ENCODE measurements at places on chromosomes 13 and 19.
A peak's percentile ranks its signal among the peaks of the same experiment; 100 is the strongest.

GRCh38 chr13:41674246-41674645 lies 216.9 kb downstream of the RGCC start:
- no peak for DNase-seq

GRCh38 chr13:110832531-110832930 lies 82.3 kb downstream of the ANKRD10 start:
- DNase-seq, result no peak

DNA sequence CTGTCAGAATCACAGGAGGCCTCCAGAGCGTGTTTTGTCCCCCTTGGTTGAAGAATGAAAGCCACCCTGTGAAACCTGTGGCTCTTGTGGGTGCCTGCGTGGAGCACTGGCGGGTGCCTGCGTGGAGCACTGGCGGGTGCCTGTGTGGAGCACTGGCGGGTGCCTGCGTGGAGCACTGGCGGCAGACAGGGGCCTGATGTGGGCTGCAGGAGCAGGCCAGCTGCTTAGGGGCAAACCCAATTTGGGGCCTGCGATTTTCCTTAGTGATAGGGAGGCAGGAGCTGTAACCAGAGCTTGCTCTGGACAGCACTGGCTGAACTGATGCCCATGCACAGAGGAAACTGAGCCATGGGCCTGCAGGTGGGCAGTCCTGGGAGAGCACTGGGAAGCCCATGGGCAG lies 24.3 kb downstream of the ARHGEF7 start:
- no peak for DNase-seq

- DNase-seq, result peak; percentile 37
Observed at GRCh38 chr19:3270902-3271301, 46.4 kb downstream of the CELF5 start.

GRCh38 chr13:105338006-105338405 lies 1197.5 kb downstream of the EFNB2 start:
- no peak for DNase-seq

DNA sequence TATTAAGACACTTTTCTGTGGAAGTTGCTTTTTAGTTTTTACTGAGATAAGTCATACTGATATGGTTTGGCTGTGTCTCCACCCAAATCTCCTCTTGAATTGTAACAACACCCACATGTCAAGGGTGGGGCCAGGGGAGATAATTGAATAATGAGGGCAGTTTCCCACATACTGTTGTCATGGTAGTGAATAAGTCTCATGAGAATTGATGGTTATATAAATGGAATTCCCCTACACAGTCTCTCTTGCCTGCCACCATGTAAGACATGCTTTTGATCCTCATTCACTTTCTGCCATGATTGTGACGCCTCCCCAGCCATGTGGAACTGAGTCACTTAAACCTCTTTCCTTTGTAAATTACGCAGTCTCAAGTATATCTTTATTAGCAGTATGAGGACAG lies 1340.4 kb downstream of the SLITRK5 start:
- DNase-seq, result no peak

GRCh38 chr19:51271067-51271466 lies 20.2 kb downstream of the SIGLECL1 start:
- no peak for DNase-seq

DNA sequence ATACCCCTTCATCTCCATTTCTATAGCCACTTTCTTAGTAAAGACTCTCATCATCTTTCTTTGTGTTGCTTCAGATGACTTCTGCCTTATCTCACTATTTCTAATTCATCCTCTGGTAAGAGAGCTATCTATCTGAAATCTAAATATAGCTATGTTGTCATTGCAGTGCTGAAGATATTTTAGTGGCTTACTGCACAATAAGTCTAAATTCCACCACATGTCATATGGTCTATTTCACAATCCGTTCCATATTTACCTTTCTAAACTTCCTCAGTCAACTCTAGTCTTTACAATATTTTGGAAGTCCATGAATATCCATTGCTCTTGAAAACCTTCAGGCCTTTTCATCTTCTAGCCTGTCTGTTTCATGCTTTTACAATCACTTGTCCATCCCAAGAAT lies 465.1 kb upstream of the SLC10A2 start:
- no peak for DNase-seq

- no peak for DNase-seq
Observed at GRCh38 chr13:99214232-99214631, 13.6 kb downstream of the UBAC2 start.

- no peak for DNase-seq
Observed at GRCh38 chr19:6694147-6694815, 24.3 kb upstream of the TNFSF14 start.

DNA sequence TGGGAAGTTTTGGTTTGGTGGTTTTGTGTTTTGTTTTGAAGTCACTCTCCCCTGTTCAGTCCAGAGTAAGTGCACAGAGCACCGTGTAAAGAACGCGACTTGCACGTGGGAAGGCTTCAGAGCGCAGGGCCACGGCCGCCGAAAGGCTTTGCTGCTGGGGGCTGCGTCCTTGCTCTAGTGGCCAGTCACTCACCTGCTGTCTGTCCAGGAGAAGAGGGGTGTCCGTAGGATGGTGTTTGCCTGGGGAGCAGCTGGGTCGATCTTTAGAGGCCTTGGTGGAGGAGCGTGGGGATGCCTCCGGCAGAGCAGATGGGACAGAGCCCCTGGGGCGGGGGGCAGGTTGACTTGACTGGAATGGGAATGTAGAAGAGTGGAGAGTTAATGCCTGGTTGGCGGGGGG lies 116.6 kb upstream of the MCF2L start:
- DNase-seq, result no peak

- no peak for DNase-seq
Observed at GRCh38 chr13:64925727-64926126, 2304.4 kb downstream of the PCDH9 start.

DNA sequence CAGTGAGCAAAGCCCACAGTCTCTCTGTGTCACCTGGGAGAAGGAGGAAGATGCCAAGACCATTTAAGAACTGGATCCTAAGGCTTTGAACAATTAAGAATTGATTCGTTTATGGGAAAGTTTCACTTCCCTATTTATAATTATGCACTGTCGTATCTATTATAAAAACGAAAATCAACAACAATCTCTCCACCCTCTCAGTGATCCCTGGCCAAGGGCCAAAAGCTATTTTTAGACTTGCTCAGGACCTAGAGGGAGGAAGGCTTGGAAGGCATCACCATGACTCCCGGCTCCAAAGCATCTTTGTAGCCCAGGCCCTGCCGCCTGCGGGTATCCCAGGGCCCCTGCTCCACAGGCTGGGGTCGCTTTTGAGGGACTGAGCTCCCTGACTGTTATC lies 1.3 kb downstream of the RHPN2 start:
- DNase-seq, result no peak

GRCh38 chr13:96728463-96728862 lies 265.8 kb downstream of the OXGR1 start:
- no peak for DNase-seq

GRCh38 chr19:8476524-8476923 lies 25.9 kb downstream of the PRAM1 start:
- no peak for DNase-seq

GRCh38 chr19:5282901-5283300 lies 57.7 kb downstream of the PTPRS start:
- DNase-seq, result no peak

- DNase-seq, result peak; percentile 29
Observed at GRCh38 chr19:29845574-29846176, 33.9 kb downstream of the CCNE1 start.

GRCh38 chr13:42732073-42732472 lies 49.3 kb upstream of the FAM216B start:
- no peak for DNase-seq

DNA sequence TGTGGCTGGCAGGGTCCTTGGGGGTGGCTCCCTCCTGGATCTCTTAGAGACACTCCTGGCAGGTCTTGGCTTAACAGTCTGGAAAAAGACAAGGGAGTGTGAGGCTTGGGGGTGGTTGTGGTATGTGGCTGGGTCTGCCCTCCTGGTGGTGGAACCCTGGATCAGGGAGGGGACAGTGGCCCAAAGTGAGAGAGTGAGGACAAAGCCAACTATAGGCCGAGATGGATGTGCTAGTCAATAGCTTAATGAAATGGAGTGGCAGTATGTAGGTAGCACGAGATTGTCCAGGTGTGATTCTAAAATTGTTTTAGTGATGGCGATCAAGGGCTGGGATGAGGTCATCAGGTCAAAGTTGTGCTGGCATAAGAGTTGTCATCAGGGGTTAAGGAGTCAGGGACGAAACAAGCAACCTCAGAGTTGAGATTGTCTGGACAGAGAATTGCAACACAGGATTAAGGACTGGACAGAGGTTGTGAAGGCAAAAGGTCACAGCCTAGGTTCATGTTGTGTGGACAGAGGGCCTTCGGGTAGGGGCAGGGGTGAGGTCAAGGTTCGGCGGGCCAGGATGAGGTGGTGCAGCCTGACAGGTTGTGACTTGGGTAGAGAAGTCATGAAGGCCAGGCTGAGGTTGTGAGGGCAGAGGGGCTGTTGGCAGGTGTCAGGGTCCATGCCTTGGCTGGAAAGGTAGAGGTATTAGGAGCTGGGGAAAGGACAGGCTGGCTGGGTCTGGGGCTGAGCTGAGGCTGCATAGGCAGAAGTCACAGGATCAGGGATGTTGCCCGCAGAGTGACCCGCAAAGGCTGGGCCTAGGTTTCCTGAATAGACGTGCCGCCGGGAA lies 4.5 kb upstream of the RASAL3 start:
- no peak for DNase-seq

GRCh38 chr19:12995596-12996405 lies 526 bp downstream of the NFIX start:
- DNase-seq, result no peak

DNA sequence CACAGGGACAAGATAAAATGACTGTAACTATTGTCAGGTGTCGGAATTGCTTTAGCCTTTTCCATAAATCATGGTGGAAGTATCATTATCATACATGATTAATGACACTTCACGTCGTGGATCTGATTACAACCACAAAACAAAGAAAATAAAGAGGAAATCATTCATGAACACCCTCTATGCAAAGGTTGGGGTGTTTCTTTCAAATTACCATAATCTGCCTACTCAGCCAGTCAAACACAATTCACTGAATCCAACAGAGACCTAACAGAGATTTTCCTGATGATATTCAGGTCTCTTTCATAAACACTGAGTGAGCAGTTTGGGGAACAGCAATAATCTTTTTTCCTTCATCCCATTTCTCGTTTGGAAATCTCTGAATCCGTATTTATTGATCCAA lies 625.6 kb downstream of the DCT start:
- DNase-seq, result no peak

DNA sequence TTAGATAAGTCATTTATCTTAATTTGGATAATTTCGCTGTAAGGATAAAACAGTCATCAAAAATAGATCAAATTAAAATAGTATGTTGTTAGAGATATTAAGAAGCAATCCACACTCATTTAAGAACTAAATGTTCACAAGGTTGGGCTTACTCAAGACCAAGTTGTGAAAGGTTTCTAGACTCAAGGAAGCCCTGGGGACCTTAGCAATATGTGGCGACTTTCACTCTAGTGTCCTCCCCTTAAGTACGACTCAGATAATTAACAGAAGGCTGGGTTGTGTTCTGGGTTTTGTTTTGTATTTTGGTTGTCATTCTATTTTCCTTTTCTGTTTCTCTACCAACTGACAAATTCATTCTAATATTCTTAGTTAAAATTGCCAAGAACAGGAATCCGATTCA lies 1008.0 kb downstream of the PCDH9 start:
- DNase-seq, result no peak

DNA sequence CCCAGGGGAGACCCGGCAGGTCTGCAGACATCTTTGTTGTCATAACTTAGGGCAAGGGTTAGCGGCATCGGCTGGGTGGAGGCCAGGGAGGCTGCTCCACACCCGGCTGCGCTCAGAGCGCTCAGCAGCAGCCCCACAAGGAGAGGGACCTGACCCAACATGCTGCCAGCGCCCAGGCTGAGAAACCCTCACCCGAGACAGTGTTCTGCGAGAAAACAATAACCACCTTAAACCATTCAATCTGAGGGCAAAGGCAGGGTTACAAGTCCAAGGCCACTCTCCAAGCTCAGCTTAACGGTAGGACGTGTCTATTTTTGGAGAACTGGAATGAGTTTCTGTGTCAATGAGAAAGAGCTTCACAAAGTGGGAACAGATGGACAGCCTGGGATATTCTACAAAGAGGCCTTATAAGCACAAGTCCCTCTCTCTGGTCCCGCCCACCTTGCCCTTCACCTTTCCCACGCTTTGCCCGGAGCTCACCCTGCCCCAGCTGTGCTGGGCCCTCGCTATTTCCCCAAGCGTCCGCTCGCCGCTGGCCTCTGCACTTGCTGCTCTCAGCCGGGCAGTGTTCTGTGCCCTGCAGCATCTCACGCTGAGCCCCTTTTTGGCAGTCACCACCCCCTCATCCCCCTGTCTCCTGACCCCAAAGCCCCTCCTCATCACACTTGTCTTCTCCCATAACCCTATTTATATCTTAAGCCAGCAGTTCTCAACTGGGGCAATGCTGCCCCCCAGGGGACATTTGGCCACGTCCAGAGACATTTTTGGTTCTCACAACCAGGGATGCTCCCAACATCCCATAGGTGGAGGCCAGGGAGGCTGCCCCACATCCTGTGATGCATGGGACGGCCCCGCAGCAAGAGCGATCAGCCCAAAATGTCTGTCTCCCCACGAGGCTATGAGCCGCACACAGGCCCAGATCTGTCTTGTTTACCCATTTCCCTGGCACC lies 17.6 kb downstream of the PPP1R12C start:
- DNase-seq, result no peak

- DNase-seq, result no peak
Observed at GRCh38 chr19:47022140-47022536, 2.5 kb downstream of the NPAS1 start.

DNA sequence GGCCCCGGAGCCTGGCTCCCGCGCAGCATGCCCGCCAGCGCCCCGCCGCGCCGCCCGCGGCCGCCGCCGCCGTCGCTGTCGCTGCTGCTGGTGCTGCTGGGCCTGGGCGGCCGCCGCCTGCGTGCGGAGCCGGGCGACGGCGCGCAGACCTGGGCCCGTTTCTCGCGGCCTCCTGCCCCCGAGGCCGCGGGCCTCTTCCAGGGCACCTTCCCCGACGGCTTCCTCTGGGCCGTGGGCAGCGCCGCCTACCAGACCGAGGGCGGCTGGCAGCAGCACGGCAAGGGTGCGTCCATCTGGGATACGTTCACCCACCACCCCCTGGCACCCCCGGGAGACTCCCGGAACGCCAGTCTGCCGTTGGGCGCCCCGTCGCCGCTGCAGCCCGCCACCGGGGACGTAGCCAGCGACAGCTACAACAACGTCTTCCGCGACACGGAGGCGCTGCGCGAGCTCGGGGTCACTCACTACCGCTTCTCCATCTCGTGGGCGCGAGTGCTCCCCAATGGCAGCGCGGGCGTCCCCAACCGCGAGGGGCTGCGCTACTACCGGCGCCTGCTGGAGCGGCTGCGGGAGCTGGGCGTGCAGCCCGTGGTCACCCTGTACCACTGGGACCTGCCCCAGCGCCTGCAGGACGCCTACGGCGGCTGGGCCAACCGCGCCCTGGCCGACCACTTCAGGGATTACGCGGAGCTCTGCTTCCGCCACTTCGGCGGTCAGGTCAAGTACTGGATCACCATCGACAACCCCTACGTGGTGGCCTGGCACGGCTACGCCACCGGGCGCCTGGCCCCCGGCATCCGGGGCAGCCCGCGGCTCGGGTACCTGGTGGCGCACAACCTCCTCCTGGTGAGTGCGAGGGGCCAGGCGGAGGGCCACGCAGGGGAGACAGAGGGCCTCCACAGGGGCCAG lies at the start of gene KL:
KL (plus strand) TSS at position 10 of the 909 bp plus-strand sequence; CDS start at position 28, 18 bp downstream.
- DNase-seq, result no peak

- no peak for DNase-seq
Observed at GRCh38 chr13:62663767-62664166, 1248.1 kb upstream of the PCDH20 start.

GRCh38 chr13:62292714-62293480 lies 877.2 kb upstream of the PCDH20 start:
- DNase-seq, result peak; percentile 17

- no peak for DNase-seq
Observed at GRCh38 chr13:47665043-47665442, 336.0 kb downstream of the SUCLA2 start.

GRCh38 chr13:35763782-35764123 lies 287.3 kb upstream of the MAB21L1 start:
- DNase-seq, result no peak
